A549 (cell line): ENCODE measurements at places on chromosomes 3 and 15. TPM values are rescaled to one million over a fixed set of nuclear protein-coding genes. Genes with fewer than 3 reads are reported as not detected.

DNA sequence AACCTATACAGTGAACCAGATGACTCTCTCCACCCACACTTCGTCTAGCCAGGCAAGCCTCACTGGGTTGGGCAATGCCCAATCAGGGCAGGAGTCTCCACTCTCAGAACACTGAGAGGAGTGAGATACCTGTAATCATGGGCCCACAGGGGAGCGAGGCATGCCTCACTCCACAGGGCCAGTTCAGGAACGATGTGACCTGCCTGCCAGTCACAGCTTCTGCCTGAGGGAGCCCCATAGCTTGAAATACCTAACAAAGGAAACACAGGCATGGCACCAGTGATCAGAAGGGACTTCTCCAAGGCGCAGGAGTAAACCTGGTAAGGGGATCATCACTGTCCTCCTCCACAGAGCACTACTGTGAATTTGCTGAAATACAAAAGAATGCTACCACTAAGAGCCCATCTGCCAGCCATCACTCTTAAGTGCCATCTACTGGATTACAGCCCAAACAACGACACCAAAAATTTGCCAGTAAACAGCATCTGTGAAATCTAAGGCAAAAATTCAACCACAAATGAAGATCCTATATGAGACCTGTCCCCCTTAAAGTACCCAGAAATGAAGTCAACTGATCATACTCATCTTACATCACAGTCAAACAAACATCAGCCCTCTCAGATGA, 689.9 kb upstream of the SEMA6D start:
- DNase-seq, result no peak

- no peak for DNase-seq
Observed at GRCh38 chr3:124569761-124570160, 160.5 kb upstream of the UMPS start.

DNA sequence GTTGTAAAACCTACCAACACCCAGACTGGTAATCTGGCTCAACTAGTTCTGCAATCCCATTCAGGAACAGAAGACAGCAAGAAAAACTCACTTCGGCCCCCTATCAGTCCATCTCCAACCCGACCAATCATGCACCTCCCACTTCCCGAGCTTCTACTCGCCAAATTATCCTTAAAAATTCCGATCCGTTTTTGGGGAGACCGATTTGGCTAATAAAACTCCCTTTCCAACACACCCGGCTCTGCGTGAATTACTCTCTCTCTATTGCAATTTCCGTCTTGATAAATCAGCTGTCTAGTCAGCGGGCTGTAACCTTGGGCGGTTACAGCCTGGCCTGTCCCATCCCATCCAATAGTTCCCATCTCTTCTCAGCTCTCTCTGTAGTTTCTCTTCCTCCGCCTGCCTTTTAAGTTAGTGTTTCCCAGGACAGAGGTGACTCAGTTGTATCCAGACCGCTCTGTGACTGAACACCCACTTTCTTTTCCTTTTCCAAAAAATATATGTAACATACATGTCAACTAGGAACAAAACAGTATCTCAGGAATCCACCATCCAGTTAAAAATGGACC, 780 bp upstream of the ACAD9 start:
- no peak for DNase-seq

DNA sequence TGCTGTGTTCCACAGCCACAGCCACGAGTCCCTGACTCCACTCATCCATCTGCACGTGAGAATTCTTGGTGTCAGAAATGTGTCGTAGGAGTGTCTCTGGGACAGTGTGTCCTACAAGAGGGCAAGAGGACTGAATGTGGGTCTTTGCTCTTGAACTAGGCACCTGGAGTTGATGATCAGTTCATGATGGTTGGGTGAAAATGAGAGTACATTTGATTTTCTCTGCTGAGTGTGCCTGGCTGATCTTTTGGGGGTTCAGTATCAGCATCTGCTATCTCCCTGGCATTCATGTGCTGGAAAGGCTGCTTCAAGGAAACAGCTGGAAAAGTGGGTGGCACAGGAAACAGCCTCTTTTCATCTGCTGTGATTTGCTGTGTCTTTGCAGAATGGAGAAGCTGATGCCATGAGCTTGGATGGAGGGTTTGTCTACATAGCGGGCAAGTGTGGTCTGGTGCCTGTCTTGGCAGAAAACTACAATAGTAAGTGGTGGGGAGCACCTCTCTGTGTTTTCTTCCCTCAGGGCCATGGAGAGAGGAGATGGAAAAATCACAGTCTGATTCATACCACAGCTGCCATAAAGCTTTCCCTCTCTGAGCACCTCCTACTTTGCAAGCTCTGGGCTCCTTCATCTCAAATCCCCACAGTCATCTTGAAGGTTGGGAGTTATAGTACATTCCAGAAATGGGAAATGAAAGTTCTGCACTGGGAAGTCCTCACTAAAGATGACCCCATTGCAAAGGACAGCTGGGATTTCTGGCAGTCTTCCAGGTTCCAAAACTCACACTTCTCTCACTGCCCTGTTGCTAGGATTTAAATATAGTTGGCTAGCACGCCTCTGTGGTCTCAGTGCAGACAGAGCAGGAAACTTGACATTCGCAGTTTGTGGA, 17.8 kb downstream of the TF start:
- DNase-seq, result no peak

DNA sequence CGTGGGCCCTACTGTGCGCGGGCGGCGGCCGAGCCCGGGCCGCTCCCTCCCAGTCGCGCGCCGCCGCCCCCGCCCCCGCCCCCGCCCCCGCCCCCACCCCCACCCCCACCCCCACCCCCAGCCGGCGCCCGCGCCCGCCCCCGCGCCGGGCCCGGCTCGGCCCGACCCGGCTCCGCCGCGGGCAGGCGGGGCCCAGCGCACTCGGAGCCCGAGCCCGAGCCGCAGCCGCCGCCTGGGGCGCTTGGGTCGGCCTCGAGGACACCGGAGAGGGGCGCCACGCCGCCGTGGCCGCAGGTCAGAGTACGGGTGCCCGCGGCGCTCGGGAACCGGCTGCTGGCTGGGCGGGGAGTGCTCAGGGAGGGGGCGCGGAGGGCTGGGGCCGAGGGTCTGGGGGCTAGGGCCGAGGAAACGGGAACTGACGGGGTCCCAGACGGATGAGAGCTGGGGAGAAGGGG, 1.1 kb upstream of the PPARG start:
- DNase-seq, result no peak

GRCh38 chr3:190041333-190042041, 79.2 kb downstream of the P3H2 start:
- DNase-seq, result no peak

DNA sequence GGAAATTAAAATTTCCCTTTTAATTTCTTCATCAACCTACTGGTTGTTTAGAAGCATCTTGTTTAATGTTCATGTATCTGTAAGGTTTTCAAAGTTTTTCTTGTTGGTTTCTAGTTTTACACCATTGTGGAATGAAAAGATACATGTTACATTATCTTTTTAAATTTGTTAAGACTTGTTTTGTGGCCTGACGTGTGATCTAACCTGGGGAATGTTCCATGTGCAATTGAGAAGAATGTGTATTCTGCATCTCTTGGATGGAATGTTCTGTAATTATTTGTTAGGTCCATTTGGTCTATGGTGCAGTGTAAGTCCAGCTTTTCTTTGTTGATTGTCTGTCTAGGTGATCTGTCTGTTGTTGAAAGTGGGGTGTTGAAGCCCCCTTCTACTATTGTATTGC, 45.7 kb downstream of the THSD4 start:
- DNase-seq, result no peak

- DNase-seq, result no peak
Observed at GRCh38 chr3:46954178-46954577, 22.4 kb downstream of the CCDC12 start.

PTH1R gene
- 0.53 to 0.76 TPM (median 0.54 TPM) in 3 replicates for polyA plus RNA-seq

DZIP1L gene
- 5.2 to 7.0 TPM (median 6.9 TPM) in 3 replicates for polyA plus RNA-seq

LIPC gene
- 0.30 to 0.34 TPM (median 0.32 TPM) in 3 replicates for polyA plus RNA-seq

ACTC1 gene
- polyA plus RNA-seq, result 0.43 to 1.1 TPM (median 1.0 TPM) in 3 replicates

FAM174B gene
- 4.6 to 5.9 TPM (median 5.2 TPM) in 3 replicates for polyA plus RNA-seq

SLC38A3 gene
- polyA plus RNA-seq, result 0.10 to 0.13 TPM in 2 of 3 replicates, not detected in the other

CAPN3 gene
- 0.25 to 0.58 TPM (median 0.25 TPM) in 3 replicates for polyA plus RNA-seq
